ENCODE measurements at places on chromosomes 3 and 15.

DNA sequence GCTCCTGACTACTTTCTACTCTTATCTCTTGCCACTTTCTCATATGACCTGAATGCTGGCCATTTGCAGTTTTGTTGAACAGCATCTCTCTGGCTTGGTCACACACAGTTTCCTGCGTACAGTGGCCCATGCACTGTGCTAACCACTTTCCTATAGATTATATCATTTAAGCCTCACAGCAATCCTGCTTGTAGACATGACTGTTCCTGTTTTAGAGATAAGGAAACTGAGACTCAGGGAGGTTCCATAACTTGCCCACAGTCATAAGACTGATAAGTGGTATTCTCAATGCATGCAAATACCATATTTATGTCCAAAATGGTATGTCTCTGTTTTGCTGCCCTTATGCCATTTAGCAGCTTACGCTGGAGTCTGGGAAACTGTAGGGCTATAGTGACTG, 229.5 kb downstream of the NR1D2 start:
- DNase-seq: no peak

DNA sequence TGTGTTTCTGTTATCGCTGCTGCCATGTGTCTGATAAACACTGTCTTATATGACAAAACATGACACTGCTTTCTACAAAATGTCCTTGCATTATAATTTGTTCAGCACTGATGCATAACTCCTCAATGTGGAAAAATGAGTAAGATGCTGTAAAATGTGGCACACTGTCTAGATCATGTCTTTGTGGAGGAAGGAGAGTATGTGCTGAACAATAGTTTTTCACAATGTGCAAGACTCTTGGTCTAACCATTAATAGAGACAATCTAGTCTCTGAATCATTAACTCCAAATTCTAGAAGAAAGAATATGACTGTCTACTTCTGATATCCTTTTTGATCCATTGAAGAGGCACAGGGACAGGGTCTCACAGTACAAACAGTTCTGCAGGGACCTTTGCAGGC, 127.9 kb upstream of the RARB start:
- no peak for DNase-seq

DNA sequence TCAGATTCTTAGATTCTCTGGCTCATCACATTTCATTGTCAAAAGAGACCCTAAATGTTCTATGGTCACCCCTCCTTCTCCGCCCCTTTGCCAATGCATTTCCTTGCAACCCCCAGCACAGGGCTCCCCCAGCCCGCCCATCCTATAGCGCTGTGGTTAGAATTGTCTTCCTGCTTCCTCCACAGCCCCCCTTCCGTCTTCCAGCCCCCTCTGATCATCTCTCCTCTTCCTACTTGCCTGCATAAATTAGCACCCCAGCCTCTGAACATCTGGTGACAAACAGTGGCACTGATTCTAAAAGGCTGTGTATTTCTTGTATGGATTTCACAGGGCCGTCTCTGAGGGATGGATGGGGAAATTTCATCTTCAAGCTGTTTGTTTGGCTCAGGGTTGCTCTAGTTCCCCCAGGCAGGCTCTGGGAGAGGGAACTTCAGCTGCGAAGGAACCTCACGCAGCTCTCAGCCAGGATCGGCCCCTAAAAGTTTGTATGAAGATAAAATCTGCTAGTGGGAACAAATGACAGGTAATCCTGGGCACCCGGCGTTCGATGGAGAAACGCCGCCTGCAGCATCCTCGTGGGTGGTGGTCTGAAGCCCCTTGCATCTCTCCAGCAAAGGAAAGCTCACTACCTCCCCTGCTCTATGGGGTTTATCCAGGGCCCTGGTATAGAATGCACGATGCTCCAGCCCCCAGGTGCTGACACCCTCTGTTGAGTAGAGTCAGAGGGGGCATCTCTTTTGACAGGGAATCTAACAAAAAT, 83.0 kb downstream of the WNT7A start:
- DNase-seq: no peak

GRCh38 chr3:61192222-61192621, 59.0 kb downstream of the FHIT start:
- no peak for DNase-seq

GRCh38 chr3:152211655-152212054, 57.1 kb upstream of the MBNL1 start:
- DNase-seq: no peak

GRCh38 chr3:27046351-27046750, 322.8 kb downstream of the NEK10 start:
- no peak for DNase-seq

DNA sequence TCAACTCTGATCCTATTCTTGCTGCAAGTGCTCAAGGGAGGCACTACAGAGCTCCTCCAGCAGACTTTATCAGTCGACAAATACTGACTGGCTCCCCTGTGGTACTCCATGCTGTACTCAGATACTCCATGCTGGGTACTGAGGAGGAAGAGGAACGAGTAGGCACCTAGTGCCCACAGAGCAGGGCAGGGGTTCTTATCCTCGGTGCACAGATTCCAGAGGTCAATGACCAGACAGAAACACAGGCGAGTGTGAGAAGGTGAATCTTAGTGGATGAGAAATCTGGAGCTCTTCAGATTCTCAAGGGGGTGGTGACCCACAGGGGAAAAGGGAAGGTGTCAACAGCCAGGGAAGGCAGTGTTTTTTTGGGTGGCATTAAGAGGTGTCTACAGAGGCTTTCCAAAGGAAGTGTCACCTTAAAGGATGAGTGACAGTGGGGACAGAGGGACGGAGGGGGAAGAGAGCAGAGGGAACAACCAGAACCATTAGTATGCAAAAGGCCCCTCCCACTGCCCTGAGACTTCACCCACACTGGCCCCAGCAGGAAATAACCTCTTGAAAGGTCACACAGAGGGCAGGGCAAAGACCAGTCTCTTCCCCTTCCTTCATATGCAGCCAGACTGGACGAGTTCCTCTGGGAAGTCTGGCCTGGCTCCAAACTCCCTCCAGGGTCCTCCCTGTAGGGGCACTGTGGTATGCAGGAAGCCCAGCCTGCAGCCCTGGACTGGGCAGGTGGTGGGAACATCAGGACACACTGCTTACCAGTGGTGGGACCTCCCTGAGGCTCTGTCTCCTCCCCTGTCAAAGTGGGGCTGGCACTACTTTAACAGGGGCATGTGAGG, 27.5 kb downstream of the CCDC12 start:
- no peak for DNase-seq

- DNase-seq: no peak
Measured at GRCh38 chr3:47283193-47283537, 421 bp downstream of the KLHL18 start.
